ENCODE measurements at places on chromosomes 12 and 14. TPM values are rescaled to one million over a fixed set of nuclear protein-coding genes. Genes with fewer than 3 reads are reported as not detected.

PLBD1 gene
- total RNA-seq, result 0.40 TPM

RIPK3 gene
- 0.65 TPM for total RNA-seq

GRIN2B gene
- not detected for total RNA-seq

MIP gene
- total RNA-seq, result under 0.01 TPM

GPR132 gene
- under 0.01 TPM for total RNA-seq

SMAGP gene
- 9.8 TPM for total RNA-seq

All from lung microvascular endothelial cell (primary cell).